CD4-positive, alpha-beta T cell treated with Interleukin-17A for 1 hour (primary cell): ENCODE measurements at places on chromosomes 7 and 10.

GRCh38 chr10:66095610-66096009 is 830.2 kb upstream of the LRRTM3 start:
- no peak for DNase-seq

GRCh38 chr10:21989453-21990154 is 13.9 kb downstream of the DNAJC1 start:
- peak; percentile 53 for DNase-seq

- no peak for DNase-seq
Measured at GRCh38 chr7:80661729-80662128, 23.3 kb downstream of the CD36 start.

DNA sequence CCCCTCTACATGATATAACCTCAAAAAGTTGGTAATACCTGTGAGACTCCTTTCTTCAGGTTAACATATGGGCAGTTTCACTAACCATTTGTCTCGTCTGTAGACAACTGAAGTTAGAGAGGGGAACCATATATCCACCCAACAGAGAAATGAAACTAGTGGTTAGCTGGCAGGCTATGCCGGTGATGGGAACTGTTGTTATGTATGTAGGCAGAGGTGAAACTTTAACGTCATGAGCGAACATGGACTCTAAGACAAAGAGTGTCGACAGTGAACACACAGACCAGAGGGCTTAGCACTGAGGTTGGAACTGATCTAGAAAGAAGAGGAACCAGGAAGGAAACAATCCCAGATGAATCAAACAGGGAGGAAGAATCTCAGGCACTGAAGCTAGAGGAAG is 112.4 kb downstream of the ELMO1 start:
- DNase-seq, result peak; percentile 52
